Stimulated activated CD8-positive, alpha-beta memory T cell treated with anti-CD3 and anti-CD28 coated beads, Interleukin-7, amount 100 ng/mL, for 4 hours (primary cell): ENCODE measurements at places on chromosomes 1 and 21.

DNA sequence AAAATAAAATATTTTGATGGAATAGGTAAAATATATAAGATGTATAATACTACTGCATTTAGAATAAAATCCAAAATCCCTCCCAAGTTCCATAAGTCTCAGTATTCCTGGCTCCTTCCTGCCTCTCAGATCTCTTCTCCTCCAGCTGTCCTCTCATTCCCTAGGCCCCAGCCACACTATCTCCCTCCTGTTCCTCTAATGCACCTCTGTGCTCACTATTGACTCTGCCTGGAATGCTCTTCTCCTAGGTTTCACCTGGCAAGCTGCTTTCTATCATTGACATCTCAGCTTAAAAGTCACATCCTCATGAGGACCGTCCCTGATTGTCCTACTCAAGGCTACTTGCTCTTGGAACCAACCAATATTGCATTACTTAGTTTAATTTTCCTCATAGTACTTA, 7.2 kb downstream of the NME7 start:
- DNase-seq: no peak

DNA sequence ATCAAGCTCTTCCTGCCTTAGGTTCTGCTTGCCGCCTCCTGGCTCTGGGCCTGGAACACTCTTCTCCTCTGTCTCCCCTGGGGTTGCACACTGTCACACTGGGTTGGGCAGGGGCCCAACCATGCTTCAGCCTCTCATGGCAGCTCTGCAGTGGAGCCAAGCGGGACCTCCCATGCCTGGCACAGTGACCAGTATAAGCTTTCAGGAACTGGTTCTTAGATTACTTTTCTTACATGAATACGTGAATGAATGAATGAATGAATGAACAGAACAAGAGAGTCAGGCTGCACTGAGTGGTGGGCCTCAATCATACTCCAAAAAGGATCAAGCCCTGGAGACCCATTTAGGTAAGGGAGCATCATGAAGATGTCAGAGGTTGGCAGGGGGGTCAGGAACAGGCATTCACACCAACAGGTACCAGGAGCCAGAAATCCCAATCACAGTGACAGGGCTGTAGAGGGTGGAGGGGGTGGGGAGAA, 30.8 kb upstream of the TMEM125 start:
- DNase-seq: no peak

- no peak for DNase-seq
These were observed 281.5 kb upstream of the ADGRL4 start for GRCh38 chr1:79287982-79288381.

- DNase-seq: no peak
These were observed 6.9 kb upstream of the ZRANB2 start for GRCh38 chr1:71087713-71088112.

GRCh38 chr1:156372265-156372586, 3.2 kb downstream of the RHBG start:
- DNase-seq: no peak

- DNase-seq: no peak
These were observed 36.2 kb downstream of the IL6R start for GRCh38 chr1:154441241-154441888.

DNA sequence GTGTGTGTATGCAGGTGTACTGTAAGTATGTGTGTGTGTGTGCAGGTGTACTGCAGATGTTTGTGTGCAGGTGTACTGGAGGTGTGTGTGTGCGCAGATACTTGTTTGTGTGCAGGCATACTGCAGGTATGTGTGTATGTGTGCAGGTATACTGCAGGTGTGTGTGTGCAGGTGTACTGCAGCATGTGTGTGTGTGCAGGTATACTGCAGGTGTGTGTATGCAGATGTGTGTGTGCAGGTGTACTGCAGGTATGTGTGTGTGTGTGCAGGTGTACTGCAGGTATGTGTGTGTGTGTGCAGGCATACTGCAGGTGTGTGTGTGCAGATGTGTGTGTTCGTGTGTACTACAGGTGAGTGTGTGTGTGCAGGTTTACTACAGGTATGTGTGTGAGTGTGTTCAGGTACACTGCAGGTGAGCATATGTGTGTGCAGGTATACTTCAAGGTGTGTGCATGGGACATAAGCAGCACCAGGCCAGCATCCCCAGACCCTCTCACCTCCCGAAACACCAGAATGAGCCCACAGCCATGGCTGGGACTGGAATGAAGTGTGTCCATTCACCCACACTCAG, 97.5 kb downstream of the DMRTB1 start:
- no peak for DNase-seq

DNA sequence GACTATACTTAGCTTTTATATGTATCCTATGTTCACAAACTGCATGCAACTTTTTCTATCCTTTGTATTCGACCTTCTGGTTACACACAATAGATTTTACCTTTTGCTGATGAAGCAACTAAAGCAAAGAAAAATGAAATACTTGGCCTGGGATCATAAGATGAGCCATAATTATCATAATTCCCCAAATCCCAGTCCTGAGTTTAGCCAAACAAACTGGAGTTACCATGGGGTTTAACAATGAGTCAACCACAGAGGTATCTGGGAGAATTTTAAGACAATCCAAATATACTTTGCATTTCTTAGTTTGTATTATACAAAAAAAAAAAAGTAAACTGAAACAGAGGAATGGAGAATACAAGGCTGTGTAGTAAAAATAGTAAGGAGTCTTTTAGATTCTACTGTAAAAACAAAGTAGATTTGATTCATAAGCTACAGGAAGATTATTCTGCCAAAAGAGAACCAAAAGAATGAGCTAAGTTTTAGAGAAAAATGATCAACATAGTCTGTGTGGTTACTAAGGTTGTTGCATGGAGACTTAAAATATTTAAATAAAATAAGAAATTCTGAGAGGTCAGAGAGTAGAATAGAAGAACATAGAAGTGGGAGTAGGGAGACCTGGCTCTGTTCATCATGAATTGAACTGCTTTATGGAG, 60.4 kb upstream of the GORAB start:
- no peak for DNase-seq

GRCh38 chr1:218828125-218828650, 345.5 kb upstream of the LYPLAL1 start:
- DNase-seq: no peak

DNA sequence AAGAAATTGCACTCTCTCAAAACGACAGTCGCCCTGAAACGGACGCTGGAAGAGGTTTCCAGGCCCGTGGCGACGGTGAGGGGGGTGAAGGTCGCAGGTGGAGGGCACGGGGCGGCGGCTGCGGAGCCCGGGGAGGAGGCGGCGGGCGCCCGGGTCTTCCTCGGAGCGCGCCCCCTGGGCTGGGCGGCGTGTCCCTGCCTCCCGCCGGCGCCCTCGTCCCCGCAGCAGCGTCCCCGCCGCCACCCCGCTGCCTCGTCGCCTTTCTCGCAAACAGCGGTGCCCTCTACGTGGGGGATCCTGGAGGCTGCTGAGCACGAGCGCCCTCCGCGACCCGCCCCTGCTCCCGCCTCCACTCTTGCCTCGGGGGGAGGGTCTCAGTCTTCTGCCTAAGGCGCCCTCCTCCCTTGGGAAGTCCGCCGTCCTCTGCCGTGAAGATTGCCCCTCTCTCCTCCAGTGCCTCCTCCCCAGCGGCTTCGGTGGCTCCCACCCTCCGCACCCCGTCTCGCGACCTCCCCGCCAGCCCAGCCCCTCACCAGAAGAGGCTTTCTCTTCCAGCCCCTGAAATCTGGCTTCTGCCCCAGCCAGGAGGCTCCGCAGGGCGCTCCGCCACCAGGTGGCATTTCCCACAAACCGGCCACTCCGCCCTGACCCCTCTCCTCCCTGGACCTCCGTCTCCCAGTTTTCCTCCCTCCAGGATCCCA, 227.4 kb downstream of the SDCCAG8 start:
- DNase-seq: no peak

DNA sequence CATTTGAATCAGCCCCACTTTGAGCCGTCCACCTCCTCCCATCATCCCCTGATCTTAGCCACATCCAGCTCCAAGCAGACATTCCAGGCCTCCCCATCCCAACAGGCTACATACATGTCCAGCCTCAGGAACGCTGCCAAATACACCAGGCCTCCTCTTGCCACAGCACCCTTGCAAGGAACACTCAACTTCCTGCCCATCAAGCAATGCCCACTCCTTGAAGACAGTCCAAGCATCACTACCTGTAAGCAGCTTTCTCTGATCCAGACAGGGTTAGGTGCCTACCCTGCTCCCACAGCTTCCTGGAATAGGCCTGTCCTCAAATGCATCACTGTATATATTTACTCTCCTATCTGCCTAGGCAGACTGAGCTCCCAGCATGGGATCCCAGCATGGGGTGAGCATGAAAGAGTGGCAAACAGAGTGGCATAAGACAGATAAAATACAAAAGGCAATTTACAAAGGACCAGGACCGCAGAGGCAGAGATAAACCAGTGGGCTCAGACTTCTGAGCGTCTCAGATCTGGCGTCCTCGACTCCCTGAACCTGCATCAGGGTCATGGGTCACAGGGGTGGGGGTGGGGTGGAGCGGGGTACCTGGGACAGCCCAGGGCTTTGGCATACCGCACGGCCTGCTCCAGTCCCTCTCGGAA, 816 bp downstream of the HYI start:
- no peak for DNase-seq

DNA sequence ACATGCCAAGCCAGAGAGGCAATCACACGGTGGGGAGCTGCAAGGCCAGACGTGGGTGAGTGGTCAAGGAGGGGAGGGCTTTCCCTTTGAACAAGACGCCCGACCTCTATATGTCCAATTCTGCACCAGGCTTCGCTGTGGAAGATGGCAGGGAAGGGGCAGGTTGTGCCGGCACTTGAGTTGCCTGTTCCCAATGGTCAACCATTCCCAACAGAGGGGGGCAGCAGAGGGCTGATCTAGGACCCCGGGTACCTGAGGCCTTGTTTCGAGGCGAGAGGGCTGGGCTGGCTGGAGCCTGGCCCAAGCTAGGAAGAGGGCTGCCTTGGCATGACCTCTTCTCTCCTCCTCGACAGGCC, 64.9 kb downstream of the TMEM53 start:
- DNase-seq: no peak

GRCh38 chr21:37452227-37452626, 85.7 kb downstream of the DYRK1A start:
- DNase-seq: no peak

- no peak for DNase-seq
These were observed 39.1 kb upstream of the PTPRC start for GRCh38 chr1:198599749-198600148.

DNA sequence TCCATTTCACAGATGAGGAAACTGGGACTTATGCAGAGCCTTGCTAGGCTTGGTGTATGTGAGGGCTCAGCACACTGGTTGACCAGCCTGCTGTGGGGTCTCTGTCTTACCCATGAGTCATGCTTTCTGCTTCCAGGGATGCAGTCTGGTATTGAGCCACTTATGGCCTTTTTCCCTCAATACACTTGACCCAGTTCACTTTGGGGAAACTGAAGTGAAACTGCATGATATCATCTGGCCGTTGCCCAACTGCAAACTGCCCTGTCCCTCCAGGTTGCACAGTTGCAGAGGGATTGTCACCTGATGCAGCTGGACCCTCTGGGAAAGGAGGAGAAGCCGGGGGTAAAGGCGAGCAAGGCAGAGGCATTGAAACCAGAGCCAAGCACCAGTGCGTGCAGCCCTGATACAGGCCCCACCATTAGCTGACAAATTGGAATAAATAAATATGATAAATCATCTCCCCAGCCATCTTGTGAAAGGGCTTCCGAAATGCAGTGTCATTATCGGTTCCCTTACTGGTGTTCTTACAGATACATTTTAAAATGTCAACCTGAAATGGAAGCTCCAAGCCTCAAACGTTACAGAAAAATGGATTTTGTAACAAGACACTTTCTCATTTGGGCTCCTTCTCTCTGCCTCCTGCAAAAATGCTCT, 39.3 kb upstream of the DUSP10 start:
- DNase-seq: no peak

GRCh38 chr1:213061263-213061662, 10.2 kb downstream of the RPS6KC1 start:
- DNase-seq: no peak
